Nephron progenitor cell (in vitro differentiated cells): ENCODE measurements at places on chromosomes 6 and 20.

GRCh38 chr20:17634661-17635331 is 47.2 kb downstream of the RRBP1 start:
- DNase-seq, result no peak

DNA sequence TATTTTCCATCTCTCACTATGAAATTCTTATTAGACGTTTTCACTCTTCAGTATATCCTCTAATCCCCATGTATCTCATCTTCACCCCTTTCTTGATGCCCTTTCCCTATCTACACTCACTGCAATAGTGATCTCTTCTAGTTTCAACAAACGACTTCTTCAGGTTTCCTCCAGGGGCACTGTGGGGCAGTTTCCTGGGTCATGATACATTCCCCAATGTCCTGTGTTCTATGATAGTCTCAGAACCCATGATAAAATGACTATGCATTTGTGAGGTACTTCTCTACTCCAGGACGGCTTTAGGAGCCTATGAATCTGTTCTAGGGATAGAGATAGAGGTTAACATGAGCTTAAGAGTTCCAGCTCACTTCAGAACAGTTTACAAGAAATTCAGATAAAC is 183.3 kb downstream of the FOXC1 start:
- DNase-seq, result no peak

GRCh38 chr6:170489836-170490235 is 63.3 kb downstream of the PSMB1 start:
- DNase-seq, result no peak

DNA sequence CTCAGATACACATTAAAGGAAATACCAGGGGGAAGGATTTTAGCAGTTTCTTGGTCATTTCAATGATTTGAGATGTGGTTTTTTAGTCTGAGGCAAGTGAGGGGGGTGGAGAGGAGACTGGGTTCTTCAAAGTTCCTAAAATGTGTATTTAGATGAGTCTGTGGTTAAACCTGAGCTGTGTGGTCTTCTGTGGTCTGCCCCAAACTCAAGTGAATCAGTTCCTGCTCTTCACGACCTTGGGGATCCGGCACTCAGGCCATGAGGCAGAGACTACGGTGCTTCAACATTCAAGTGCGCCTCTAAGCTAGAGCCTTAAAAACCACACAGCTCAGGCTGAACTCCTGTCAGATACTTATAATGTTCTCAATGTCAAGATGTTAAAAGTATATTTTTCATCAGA is 406.7 kb downstream of the LMBRD1 start:
- no peak for DNase-seq

DNA sequence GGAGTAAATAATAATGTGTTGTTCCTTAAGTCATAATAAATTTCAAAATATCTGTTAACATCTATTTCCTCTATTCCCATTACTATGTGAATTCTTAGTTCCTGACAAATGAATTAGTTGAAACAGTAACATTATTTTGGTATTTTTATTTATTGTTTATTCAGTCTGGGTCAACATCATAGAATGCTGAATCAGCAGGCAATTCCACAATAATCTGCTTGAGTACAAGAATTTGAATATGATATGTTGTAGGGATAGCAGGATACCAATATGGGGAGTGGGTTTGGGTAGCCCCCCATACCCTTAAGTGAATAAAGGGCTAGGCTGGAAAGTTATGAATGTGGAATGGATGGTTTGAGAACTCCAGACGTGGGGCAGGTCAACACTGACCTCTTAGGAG is 373.2 kb upstream of the CHD6 start:
- DNase-seq, result no peak

DNA sequence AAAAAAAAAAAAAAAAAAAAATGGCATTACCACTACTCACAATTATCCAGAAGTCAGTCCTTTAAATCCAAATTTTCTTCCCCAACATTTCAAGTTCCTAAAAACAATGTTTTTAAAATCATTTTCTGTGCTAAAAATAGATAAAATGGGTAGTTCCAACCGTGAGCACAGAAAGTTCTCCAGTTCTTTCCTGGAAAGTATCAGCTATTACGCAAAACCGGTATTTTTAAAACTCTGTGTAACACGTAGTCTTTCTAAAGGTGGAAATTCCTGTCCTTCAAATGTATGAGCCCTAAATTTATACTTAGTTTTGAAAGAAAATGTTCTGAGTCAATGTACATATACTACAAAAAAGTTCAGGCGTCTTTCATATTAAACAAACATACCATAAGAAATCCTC is 83.5 kb upstream of the SCAF8 start:
- DNase-seq, result no peak

- no peak for DNase-seq
Measured at GRCh38 chr6:44704240-44705150, 317.0 kb downstream of the CDC5L start.

DNA sequence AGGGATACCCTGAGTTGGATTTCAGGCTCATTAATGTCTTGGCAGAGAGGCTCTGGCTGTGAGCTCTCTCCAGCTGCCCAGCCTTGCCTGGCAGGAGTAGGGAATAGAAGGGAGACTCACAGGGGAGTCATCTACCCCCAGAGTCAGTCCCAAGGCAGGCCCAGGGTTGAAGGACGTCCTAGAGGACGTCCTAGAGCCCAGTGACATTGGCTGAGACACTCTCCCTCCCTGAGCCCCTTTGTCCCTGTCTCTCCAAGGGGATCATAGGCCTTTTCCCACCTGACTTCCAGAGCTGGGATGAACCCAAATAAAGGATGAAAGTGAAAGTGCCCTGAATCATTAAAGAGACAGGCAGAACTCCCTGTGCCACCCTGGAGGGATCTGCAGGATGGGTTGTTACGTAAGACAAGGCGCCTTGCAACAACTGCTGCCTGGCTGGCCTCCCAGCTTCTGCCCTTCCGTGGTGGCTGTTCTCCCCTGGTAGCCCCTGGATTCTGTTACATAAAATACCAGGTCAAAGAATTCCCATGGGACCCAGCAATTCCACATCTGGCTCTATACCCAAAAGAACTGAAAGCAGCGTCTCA is 53.6 kb upstream of the SIRPA start:
- no peak for DNase-seq

- no peak for DNase-seq
Measured at GRCh38 chr20:44516491-44516890, 5.4 kb downstream of the SERINC3 start.

DNA sequence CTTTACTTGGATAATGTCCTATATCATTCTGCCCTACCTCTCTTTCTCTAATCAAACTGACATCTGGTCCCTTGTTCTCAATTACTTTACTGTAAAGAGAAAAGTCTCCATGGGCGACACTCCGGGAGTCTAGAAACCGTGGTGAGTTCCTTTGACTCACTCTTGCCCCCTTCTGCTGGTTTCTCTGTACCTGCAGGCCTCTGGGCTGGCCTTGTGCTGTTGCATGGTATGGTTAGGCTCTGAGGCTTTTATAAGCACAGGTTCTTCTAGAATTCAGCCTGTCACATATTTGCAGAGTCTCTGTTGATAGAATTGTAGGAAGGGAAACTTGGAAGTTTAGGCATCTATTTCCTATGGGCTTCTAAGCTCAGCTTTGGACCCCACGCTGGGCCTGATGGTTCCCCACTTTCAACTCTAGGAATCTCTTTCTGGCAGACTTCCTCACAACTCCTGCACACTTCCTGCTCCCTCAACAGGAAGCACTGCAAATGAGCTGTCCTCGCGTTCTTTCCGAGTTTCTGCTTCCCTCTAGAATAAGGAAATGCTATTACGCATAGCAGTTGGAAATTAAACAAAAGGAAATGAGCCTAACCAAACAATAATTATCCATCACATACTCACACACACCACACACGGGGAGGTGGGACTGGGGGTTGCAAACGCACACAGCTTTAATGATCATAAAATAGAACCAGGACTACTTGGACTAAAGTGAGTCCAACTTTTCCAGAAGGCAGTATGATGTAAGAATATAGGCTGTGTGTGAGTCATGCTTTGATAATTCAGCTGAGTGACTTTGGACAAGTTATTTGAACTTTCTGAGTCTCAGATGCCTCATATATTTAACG is 683.3 kb downstream of the QKI start:
- no peak for DNase-seq

DNA sequence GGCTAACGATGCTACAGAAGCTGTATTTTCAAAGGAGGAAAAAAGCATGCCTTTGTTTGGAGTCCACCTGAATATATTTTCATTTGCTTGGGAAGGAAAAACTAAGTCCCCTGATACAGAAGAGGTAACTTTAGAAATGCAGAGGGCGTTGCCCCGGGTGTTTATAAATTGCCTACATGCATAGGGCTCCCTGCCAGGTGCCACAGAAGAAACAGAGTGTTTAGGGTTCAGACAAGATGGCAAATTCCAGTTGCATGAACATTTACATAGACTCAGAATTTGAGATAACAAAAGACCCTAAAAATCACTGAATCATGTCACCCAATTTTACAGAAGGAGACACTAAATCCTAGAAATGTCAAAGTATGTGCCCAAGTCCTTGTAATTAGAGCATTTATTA is 19.9 kb downstream of the RIN2 start:
- no peak for DNase-seq

DNA sequence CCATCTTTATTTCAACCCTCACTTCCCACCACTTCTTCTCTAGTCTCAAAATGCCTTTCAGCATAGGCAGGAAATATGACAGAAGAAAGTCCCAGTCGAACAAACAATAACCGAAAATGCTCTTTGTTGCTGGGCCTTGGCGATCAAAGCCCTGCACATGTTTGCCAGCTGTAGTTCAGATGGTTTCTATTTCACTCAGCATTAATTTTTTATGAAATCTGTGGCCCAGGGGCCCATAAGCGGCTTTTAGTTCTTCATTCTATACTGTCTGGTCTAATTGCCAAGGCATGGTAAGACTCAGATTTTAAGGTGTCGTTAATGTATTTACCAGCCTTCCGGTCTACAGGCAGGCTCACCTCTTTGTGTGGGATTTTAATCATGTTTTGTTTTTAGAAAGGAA is 10.9 kb upstream of the F13A1 start:
- DNase-seq, result no peak

GRCh38 chr6:101386982-101387381 is 6.5 kb upstream of the GRIK2 start:
- DNase-seq, result no peak

DNA sequence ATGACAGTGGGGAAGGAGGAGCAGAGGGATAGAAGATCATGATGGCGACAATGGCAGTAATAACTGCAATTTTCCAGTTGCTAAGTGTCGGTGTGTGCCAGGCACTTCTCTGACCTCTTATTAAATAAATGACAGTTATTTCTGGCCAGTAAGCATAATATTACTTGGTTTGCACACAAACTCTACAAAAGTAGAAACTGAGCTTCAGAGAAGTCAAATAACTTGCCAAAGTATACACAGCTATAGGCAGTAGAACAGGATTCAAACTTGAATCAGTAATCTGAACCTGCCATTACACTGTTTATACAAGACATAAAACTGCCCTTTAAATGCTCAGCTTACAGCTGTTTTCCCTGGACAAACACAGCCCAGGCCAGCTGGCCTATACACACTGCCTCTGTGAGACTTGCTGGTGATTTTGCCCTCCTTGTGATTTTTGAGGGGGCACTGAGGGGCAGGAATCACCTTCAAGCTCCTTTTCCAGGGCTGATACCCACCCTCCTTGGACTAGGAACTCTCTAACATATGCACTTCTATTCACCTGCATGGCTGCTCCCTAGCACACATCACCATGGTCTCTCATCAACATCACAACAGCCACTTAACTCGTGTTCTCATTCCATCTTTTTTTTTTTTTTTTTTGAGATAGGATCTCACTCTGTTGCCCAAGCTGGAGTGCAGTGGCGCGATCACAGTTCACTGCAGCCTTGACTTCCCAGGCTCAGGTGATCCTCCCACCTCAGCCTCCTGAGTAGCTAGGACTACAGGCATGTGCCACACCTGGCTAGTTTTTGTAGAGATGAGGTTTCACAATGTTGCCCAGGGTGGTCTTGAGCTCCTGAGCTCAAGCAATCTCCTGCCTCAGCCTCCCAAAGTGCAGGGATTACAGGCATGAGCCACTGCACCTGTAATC is 63.6 kb downstream of the SLC23A2 start:
- DNase-seq, result no peak

DNA sequence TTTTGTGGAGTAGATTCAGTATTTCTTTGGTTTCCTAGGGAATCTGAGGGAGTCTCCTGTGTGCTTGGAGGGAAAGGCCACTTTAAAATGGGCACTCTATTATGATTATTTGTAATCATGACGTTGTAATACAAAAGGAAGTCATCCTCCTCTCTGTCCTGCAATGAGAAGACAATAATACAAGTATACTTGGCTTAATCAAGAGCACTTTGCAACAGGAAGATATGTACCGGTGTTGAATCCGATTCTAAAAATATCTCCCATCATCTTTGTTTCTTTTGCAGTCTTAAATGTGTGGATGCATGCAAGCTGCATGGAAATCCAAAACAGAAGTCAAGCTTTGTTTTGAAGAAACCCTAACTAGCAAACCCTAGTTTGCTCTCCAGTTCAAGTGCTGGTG is 94.1 kb upstream of the QKI start:
- no peak for DNase-seq

DNA sequence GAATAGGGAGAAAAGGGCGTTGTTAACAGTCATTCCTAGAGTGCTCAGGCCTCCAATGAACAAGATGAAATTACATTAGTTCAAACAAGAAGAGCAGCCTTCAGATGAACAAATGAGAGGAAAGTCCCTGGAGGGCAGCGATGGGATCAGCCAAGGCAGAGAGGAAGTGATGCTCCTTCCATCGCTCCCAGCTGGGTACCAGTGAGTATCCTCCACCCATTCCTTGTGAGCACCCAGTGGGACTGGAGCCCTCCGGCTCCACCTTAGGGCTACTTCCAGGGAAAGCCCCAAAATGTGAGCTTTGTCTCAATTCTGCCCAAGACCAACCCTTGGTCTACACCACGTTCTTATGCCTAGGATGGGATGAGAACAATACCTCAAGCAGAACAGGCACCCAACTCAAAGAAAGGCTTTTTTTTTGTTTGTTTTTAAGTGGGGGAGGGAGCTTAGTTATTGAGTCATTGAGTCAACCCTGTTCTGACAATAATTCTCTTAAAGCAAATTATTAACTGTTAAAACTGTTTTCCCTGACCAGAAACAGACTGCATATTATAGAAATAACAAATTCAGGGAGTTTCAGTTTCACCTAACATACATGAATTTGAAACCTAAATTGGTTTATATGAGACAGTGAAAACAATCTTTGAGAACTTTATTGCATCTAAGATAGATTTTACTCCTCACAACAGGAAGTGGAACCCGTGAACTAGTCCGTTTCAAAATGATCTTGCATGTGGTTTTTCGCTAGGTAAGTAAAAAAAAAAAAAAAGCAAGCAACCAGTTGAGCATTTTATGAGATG is 106.9 kb downstream of the IPCEF1 start:
- no peak for DNase-seq

DNA sequence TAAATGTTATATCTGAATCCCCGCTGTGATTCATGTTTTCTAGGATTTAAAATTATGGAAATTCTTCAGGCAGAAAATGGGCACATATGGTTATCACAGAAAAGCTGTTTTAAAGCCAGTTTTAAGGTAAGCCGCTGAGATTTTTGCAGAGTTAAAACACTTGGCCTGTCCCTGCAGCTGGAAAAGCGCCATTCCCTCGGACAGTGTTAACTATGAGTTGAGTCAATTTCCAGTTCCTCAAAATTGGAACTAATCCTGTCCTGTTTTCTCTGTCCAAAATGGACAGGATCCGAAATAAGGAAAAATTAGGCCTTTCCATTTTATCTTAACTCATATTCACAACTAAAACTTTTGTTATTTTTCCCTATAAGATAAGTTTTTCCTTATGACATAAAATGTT is 225.2 kb downstream of the SAMD5 start:
- no peak for DNase-seq
